Body of pancreas (tissue), 4 donors: ENCODE measurements at places on chromosomes 3 and 15. TPM values are rescaled to one million over a fixed set of nuclear protein-coding genes. Genes with fewer than 3 reads are reported as not detected.

DNA sequence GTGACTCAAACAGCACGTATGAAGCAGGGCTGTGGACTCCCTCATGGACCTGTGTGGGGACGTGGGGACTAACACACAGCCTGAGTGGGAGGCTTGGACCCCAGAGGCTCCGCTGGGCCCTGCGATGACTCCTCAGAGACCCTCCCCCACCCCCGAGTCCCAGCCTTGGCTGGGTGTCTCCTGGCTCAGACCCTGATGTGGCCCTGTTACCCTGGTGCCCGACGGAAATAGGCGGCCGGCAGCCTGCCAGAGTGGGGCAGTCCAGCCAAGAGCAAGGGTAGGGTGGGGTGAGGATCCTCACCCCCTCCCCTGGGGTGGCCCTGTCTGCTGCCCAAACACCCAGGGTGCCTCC, 15.3 kb downstream of the TNK2 start:
- H3K4me3 ChIP-seq = no peak overlapping the region
- no peaks in the 10 kb centered on the region for H3K36me3 ChIP-seq
- H3K27me3 ChIP-seq = no peaks in the 10 kb centered on the region

DNA sequence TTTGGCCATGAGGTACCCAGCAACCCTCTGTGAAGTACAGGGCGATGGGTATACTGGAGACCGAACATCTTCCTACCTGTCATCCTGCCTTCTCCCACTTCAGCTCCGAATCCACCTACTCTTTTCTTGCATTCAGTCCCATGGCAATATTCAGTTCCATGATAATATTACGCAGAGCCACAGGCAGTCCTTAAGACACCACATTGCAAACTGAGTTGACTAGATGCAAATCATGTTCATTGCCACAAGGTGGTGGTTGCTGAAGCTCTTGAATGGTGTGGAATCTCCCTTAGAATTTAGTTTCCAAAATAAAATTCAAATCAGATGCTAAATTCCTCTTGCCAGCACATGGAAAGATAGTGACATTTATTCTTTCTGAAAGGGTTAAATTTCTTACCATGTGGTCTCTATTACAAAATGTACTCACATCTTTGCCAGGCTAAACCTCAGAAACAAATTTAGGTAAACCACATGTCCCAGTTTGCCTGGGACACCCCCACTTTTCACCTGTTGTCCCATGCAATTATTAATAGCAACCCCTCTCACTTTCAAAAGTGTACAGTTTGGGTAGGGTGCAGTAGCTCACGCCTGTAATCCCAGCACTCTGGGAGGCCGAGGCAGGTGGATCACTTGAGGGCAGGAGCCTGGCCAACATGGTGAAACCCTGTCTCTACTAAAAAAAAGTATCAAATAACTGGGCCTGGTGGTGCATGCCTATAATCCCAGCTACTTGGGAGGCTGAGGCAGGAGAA, 1.7 kb upstream of the NME9 start:
- peaks cover 25% of the 10 kb centered on the region for H3K4me1 ChIP-seq
- H3K4me3 ChIP-seq = no peak overlapping the region
- no peak for DNase-seq
- H3K36me3 ChIP-seq = no peaks in the 10 kb centered on the region
- no peaks in the 10 kb centered on the region for H3K27me3 ChIP-seq
- no peak overlapping the region for H3K27ac ChIP-seq

- no peaks in the 10 kb centered on the region for H3K36me3 ChIP-seq
- no peaks in the 10 kb centered on the region for H3K27me3 ChIP-seq
- no peak for DNase-seq
- H3K27ac ChIP-seq = peak overlapping the region; percentile 86
- H3K4me3 ChIP-seq = peak overlapping the region; percentile 67
- peaks cover 20% of the 10 kb centered on the region for H3K4me1 ChIP-seq
Measured at GRCh38 chr3:179603831-179604230, 607 bp downstream of the MRPL47 start.

DNA sequence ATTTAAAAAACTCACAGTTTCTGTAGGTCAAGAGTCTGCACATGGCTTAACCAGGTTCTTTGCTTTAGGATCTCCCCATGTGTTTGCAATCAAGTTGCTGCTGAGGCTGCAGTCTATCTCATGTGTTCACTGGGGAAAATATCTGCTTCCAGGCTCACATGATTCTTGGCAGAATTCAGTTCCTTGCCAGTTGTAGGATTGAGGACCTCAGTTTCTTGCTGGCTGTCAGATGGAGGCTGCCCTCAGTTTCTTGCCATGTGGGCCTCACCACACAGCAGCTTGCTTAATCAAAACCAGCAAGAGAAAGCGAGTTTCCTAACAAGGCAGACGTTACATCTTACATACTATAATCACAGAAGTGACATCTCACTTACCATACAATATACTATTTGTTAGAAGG, 10.0 kb upstream of the TBC1D5 start:
- no peaks in the 10 kb centered on the region for H3K36me3 ChIP-seq
- no peak for DNase-seq
- peaks cover 16% of the 10 kb centered on the region for H3K4me1 ChIP-seq

CEP19 gene
- not detected for total RNA-seq

DNA sequence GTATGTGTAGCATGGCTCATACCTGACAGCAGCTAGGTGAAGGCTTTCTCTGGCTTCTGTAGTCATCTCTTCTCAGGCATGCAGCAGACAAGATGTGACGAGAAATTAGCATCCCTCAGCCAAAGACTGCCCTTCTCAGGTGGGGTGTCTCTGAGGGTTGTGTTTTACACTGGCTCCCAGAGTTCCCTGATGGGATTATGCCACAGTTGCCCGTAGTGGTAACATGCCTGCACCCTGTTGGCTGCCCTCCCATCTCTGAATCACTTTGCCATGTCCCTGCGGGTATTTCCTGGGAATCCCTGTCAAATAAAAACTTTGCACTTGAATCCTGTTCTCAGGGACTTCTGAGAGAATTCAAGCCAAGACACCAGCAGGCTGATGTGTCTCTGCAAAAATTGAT, 70.5 kb downstream of the LRTM1 start:
- no peak for DNase-seq
- H3K27ac ChIP-seq = no peak overlapping the region
- H3K27me3 ChIP-seq = no peaks in the 10 kb centered on the region
- no peak overlapping the region for H3K4me3 ChIP-seq
- no peaks in the 10 kb centered on the region for H3K36me3 ChIP-seq

CBLB gene
- 31.1 TPM for total RNA-seq

DNA sequence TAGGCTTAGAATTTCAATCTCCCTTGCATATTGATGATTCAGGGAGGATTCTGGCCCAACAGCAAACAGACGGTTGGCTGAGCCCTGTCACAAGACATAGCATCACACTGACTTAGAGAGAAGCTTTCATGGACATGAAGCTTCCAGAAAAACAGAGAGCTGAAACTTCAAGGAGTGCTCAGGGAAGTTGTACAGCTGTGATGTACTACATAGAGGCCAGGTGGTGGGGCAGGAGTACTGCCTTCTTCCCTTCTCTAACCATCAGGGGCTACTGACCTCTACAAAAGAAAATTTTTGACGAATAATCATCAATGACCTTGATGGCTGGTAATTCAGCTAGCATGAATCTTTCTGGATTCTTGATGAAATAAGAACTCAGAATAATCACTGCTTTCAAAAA, 378.5 kb downstream of the ERC2 start:
- no peaks in the 10 kb centered on the region for H3K36me3 ChIP-seq
- DNase-seq = no peak
- no peaks in the 10 kb centered on the region for H3K27me3 ChIP-seq
- H3K4me1 ChIP-seq = no peaks in the 10 kb centered on the region
- H3K4me3 ChIP-seq = no peak overlapping the region
- no peak overlapping the region for H3K27ac ChIP-seq

DNA sequence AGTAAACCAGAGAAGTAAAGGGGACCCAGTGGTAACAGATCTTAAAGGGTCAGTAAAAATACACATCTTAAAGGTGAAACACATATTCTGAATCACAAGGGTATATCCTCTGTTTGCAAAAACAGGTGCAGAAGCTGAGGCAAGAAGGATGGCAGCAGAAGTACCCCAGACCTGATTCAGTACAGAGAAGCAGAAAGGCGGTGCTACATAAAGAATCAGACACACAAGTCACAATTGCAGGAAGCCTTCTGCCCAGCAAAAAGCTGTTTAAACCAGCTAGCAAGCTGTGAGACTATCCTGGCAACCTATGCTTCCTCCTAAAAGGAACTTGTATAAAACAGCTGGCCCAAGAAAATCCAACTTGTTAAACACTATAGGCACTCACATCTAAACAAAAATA, 49.4 kb downstream of the ZNF280D start:
- H3K27me3 ChIP-seq = no peaks in the 10 kb centered on the region
- no peak overlapping the region for H3K27ac ChIP-seq
- H3K4me1 ChIP-seq = no peaks in the 10 kb centered on the region
- no peak for DNase-seq

- H3K27ac ChIP-seq = no peak overlapping the region
- H3K27me3 ChIP-seq = no peaks in the 10 kb centered on the region
- peaks cover 7% of the 10 kb centered on the region for H3K36me3 ChIP-seq
- H3K4me1 ChIP-seq = peaks cover 6% of the 10 kb centered on the region
- H3K4me3 ChIP-seq = no peak overlapping the region
- DNase-seq = peak; percentile 71
Measured at GRCh38 chr15:89177633-89178306, 43.6 kb downstream of the RLBP1 start.

PLSCR4 gene
- 19.4 TPM for total RNA-seq

POLR2H gene
- total RNA-seq = 32.4 TPM

DNA sequence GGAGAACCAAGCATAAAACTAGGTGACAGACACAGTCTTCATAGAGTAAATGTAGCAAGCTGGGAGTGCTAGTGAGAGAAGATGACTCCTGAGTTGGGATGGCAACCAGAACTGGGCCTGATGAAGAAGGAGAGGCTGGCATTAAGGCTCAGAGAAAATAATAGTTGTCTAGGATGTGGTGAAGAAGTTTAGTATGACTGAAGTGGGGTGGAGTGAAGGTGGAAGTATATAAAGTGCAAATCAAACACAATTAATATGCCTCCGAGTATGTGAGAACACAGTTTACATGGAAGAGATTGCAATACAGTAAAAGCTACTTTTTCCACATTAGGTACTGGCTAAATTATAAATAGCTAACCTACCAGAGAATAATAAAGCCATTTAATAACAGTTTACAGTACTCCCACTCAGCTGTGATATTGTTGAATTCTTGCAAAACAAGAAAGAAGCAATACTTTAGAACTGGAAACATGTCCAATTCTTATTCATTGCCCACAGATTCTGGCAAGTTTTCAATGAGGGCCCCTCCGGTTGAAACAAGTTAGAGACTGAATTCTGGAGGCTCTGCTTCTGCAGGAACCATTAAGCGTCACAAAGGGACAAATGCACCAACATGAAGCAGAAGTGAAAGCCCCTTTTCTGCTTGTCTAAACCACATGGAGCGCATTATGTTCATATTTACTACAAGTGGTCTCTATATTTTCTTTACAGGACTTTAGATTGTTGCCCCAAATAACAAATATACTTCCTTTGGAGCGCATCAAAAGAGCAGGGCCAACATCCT, 243.7 kb downstream of the SLC9A9 start:
- H3K4me1 ChIP-seq = no peaks in the 10 kb centered on the region
- no peak for DNase-seq
- no peaks in the 10 kb centered on the region for H3K27me3 ChIP-seq
- no peak overlapping the region for H3K4me3 ChIP-seq

DNA sequence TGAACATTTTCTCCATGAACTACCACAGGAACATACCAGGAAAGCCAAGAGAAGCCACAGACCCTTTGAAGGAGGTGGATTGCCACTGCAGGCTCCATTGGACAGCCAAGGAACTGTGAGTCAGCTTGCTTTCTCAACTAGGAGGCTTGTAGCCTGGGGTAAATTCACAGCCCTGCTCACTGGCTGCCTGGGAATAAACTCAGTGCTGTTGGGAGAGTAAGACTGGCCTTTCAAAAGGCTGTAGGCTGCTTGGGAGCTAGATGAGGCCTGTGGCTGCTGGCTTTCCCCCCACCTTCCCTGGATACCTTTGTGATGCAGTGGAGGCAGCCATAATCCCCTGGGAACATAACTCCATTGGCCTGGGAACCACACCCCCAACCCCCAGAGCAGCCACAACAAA, 223.5 kb upstream of the RBMS3 start:
- no peak for DNase-seq
- no peak overlapping the region for H3K4me3 ChIP-seq
- H3K4me1 ChIP-seq = no peaks in the 10 kb centered on the region
- H3K36me3 ChIP-seq = no peaks in the 10 kb centered on the region

DNA sequence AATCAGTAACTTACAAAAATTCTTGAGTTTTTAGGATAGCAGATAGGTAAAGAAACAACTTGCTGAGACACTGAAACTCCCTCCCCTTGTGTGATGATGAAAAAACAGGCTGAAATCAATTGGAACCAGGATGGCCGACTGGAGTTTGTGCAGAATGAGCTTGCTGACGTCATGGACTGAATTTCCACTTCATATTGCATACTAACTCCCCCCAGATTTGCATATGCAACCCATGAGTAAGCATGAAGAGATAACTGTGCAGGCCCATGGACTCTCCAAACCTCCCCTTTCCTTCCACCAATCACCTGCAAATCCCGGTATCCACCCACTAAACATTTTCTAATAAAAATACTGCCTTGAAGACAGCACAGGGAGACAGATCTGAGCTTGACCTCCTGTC, 82.0 kb upstream of the SCN5A start:
- H3K4me3 ChIP-seq = no peak overlapping the region
- no peak overlapping the region for H3K27ac ChIP-seq
- no peak for DNase-seq
- no peaks in the 10 kb centered on the region for H3K4me1 ChIP-seq

GRCh38 chr3:193946945-193947344, 189.0 kb upstream of the HES1 start:
- H3K27ac ChIP-seq = no peak overlapping the region
- no peaks in the 10 kb centered on the region for H3K27me3 ChIP-seq
- H3K4me3 ChIP-seq = no peak overlapping the region
- no peaks in the 10 kb centered on the region for H3K36me3 ChIP-seq

- peak overlapping the region; percentile 73 for H3K27ac ChIP-seq
- H3K4me3 ChIP-seq = peak overlapping the region; percentile 64
- H3K4me1 ChIP-seq = peaks cover 40% of the 10 kb centered on the region
Measured at GRCh38 chr15:65529762-65530317, 423 bp upstream of the HACD3 start.

GOLGA6A gene
- total RNA-seq = not detected

DNA sequence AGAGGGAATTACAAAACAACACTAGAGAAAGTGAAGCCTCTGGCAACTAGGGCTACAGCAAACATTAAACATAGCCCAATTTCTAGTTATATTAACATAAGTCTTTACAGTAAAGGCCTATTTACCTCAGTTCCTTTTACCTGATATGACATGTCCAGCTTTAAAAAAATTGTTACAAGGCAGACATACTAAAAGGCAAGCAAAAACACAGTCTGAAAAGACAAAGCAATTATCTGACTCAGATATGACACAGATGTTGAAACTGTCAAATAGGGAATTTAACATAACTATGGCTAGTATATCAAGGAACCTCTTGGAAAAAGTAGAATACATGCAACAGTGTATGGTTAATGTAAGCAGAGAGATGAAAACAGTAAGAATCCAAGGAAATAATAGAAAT, 238.6 kb downstream of the RAP2B start:
- H3K36me3 ChIP-seq = no peaks in the 10 kb centered on the region
- H3K4me3 ChIP-seq = no peak overlapping the region
- no peaks in the 10 kb centered on the region for H3K4me1 ChIP-seq
- DNase-seq = no peak
- no peaks in the 10 kb centered on the region for H3K27me3 ChIP-seq
